Nucleus accumbens (tissue), 56 donors: ENCODE measurements at places on chromosomes 13 and 19.

DNA sequence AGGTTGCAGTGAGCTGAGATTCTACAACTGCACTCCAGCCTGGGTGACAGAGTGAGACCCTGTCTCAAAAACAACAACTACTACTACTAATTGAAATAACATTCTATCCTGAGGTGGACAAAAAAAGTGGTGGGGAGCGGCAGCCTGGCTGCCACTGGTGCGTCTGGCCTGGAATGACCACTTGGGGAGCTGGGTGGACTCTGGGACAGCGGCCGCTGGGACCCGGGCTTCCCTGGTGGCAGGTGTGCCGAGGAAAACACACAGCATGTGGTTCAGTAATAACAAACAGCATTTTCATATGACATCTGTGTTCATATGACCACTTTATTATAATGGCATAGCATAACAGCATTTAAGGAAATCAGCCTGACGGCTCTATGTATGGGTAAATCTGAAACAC, 33.9 kb downstream of the TFDP1 start:
- no peak for DNase-seq

- DNase-seq: no peak
Measured at GRCh38 chr19:37361994-37362393, 8.9 kb upstream of the ZNF527 start.

GRCh38 chr13:102309110-102309509, 92.7 kb downstream of the FGF14 start:
- no peak for DNase-seq

DNA sequence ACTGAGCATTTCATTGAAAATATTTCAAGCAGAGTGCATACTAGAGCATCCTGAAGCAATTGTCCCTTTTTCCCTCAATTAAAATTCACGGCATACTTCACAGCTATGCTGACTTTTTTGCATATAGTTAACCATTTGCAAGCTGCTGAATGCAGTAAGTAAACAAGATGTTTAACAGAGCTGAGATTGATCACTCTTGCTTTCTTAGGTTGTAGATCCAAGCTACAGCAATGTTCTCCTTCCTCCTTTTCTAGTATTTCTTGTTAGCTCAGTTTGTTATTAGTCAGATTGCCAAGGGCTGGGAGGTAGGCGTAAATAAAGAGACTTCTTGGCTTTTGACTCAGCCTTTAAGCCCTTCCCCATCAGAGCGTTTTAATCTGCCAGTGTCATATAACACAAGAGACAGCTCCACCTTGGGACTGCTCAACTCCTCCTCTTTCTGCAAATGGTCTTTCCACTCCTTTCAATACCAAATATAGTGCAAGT, at the start of gene SLITRK6:
TSS of gene SLITRK6 (minus strand) at position 323 of the 486 bp plus-strand sequence. CDS start 2,911 bp downstream, outside the sequence.
- peak; percentile 10 for DNase-seq

- peak; percentile 69 for DNase-seq
Measured at GRCh38 chr19:53424968-53425597, 6.7 kb upstream of the ZNF761 start.

DNA sequence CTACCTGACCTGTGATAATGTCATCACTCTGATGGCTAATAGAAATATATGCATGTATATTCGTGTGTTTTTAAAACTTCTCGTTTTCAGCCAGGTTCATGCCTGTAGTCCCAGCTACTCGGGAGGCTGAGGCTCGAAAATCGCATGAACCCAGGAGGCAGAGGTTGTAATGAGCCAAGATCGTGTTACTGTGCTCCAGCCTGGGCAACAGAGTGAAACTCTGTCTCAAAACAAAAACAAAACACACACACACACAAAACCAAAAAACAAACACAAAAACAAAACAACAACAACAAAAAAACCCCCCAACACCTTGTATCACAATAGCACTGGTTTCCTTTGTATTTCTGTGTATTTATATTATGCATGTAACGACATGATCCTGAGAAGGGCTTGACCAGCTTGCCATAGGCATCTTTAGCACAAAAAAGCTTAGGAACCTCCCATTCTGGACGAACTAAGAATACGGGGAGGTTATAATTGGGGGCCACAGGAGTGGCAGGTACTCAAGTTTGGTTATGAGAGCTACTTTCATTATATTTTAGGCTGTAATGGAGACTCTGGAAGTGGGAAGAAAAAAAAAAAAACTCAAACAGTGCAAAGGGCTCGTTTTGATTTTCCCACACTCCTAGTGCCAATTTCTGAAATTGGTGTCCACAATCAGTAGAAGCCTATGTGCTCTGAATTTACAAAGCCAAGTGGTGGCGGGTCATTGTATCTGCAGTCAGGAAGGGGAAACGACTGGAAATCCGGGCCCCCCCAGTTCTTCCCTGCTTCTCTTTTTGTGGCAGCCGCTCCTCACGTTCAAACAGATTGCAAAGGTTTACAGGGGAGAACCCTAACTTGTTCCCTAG, 1.2 kb upstream of the ACP7 start:
- DNase-seq: peak; percentile 33

- DNase-seq: peak; percentile 74
Measured at GRCh38 chr19:8208922-8209461, at the start of gene CERS4. TSS of gene CERS4 (plus strand) at chr19:8209370. CDS start at chr19:8251077, 41,707 bp downstream.

GRCh38 chr19:18100710-18101109, 3.1 kb downstream of the MAST3 start:
- no peak for DNase-seq

GRCh38 chr13:72740015-72740414, 12.3 kb downstream of the BORA start:
- DNase-seq: no peak

DNA sequence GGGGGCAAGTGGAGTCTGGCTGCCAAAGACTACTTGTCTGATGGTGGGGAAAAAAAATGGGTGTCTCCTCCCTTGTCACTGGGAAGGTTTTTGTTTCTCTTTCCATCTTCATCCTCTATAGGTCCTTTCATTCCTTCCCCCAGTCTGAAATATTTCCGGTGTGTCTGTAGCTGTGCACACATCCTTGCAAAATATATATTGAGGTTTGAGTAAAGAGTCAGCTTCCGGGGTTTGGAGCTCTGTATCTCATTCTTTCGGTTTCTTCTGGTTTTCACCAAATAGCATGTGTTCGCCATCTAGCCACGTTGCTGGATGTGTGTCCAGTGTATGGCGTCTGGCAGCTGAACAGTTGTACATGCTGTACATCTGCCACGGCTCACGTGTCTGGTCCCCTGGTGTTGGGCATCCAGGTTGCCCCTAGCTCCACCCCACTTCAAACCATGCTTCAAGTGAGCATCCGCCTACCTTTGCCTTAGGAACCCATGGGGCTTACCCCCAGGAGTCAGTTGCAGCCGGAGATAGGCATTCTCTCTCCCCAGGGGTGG, 142.2 kb downstream of the SIPA1L3 start:
- no peak for DNase-seq

GRCh38 chr13:107035186-107035585, 467.2 kb upstream of the ARGLU1 start:
- no peak for DNase-seq

- peak; percentile 11 for DNase-seq
Measured at GRCh38 chr13:100269837-100270236, 180.9 kb downstream of the PCCA start.

DNA sequence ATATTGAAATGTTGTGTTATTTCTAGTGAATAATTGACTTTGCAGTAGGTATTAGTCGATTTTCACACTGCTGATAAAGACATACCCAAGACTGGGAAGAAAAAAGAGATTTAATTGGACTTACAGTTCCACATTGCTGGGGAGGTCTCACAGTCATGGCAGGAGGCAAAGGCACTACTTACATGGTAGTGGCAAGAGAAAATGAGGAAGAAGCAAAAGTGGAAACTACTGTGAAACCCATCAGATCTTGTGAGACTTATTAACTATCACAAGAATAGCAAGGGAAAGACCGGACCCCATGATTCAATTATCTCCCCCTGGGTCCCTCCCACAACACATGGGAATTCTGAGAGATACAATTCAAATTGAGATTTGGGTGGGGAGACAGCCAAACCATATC, 9.9 kb upstream of the C5AR2 start:
- DNase-seq: no peak

DNA sequence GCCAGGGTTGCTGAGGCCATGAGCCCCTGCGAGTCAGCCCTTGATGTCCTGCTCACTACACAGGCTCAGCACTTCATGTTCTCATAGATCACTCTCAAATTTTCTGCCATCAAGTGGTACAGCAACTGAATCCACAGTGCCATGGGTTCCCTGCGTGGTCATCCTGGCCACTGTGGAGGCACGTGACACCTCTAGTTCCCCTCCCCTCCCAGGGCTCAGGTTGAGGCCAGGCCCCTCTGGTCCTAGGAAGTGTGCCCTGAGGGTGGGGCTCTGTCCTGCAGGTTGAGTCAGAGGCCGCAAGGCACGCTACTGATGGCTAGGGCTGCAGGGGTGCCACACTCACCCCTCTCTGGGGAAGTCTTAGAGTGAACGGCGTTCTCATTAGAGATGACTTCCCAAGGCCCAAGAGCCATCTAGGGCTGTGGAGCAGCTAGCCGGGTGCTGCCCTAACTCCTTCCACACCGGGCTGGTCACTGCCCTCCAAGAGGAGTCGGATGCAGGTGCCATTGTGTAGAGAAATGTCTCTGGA, 39.8 kb upstream of the TPM4 start:
- no peak for DNase-seq

DNA sequence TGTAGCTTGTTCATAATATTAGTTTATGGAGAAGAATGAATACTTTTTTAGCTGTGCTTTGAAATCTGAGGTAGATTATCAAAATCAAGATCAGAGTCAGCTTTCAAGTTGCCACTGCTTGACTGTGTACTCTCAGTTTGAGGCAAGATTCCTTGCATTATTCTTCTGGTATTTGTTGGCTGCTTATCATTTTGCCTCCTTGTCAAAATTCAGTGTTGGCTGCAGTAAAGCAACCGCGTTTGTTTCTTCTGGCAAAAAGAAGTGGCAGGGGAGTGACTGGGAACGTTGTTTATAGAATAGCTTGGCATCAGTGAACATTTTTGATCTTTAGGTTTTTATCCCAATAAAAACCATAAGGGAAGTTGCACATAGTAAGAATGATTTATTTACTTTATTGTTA, 419.3 kb upstream of the GPC6 start:
- no peak for DNase-seq

DNA sequence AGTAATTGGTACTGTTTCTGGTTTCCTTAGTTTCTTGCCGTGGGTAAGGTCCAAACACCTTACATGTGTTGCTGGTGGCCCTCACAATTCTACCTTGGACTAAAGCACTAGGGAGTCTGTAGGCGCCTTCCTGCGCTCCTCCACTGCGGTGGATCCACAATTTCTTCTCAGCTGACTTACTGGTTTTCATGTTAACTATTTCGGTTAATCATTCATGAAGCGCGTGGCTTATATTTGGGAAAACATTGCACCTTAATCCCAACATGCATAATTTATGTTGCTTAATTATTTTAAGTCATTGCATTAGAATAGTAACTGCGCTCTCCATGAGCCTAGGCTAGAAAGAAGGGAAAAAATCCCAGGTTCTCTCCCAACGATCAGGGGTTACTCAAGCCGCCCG, 37.7 kb downstream of the ARHGEF7 start:
- no peak for DNase-seq

GRCh38 chr19:28948026-28948425, 264.9 kb downstream of the UQCRFS1 start:
- DNase-seq: no peak

- DNase-seq: no peak
Measured at GRCh38 chr19:21328406-21328805, 804 bp downstream of the ZNF708 start.

DNA sequence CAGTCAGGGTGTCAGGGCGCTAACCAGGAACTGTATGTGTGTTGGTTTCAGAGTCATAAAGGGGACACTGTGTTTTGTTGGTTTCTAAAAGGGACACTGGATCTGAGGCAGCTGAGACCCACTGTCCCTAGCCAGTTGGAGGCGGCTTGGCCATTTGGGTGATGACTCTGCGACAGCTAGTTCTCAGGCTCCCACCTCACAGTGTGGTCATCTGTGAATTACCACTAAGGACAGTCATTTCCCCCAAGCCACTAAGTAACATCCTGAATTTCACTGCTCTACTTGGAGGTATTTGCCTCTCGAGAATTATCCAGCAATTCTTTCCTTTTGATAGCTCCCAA, 51.5 kb downstream of the EPS15L1 start:
- DNase-seq: no peak

- no peak for DNase-seq
Measured at GRCh38 chr13:40604135-40604534, 62.3 kb downstream of the FOXO1 start.

- no peak for DNase-seq
Measured at GRCh38 chr19:33809960-33810359, 13.3 kb downstream of the KCTD15 start.

- DNase-seq: no peak
Measured at GRCh38 chr19:32164384-32164992, 180.9 kb upstream of the ZNF507 start.
